ENCODE measurements at places on chromosomes 6 and 20.

DNA sequence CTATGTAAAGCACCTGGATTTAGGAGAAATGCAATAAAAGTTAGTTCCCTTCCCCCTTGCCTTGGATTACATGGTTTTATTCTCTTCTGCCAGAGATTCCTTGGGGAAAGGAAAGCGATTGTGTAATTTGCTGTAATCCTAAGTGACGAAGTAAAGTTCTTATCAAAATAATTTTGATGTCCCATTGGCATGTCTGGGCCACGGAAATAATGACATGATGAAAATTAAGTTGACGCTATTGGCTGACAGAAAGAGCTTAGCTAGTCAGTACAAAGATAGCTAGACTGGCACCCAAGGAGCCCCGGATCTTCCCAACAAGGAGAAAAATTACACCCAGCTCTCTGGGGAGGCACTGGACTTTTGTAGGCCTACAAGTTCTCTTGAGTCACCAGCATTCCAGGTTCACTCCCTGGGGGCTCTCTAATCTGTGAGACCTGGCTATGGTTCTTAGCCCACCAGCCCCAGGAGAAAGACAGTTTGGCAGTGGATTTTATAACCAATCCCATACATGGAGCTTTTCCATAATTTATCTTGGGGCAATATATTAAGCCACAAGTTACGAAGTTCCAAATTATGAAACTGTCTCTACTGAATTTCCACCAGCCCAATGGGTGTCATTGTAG lies 59.9 kb downstream of the FOXA2 start:
- ATAC-seq = no peak

GRCh38 chr20:20630551-20630950 lies 81.9 kb downstream of the RALGAPA2 start:
- ATAC-seq = no peak

DNA sequence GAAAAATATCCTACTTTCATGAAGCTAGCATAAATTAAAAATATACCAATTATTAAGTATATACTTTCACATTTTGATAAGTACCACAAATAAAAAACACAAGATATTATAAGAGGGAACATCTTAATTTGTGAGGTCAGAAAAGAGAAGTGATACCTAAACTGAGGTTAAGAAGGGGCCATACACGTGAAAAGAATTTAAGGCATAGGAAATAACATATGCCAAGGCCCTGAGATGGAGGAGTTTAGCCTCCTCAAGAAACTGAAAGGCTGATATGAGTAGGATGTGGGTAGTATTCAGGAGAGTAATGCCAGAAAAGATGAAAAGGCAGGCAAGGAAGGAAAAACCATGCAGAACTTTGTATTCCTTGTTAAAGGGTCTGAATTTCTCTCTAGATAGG lies 116.6 kb upstream of the HTR1E start:
- ATAC-seq = no peak

DNA sequence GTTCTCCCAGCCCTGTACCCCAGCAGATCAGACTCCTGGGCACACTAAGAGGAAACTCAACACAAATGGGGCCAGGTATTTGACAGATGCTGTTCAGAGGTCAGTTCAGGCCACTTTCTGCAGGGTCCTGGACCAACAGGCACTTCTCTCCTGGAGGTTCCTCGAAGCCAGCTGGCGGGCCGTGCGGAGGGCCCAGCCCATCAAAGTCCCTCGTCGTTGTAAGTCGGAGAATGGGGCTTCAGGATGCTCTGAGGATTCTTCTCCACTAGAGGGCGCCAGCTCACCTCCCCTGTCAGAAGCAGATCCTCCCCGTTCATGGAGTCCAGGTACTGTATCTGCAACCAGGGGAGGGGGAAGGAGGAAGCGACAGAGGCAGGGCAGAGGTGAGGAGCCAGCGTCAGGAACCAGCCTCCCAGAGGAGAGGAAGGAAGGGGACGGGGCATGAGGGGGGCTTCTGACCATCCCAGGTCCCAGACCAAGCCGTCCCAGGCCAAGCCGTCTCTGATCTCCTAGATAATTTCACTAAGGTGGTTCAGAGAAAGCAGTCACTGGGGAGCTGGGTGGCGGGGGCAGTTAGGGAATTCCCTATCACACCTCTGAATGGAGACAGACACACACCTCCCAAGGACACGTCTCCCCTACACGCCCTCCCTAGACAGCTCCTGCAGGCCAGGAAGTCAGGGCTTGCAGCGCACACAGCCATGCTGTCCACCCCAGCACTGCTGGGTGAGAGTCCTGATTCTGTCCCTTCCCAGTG lies 11.7 kb upstream of the FAM83C start:
- peak; percentile 63 for ATAC-seq

- peak; percentile 76 for ATAC-seq
These were observed 5.4 kb upstream of the GINM1 start for GRCh38 chr6:149560736-149561135.

- peak; percentile 82 for ATAC-seq
These were observed 67.4 kb downstream of the AIG1 start for GRCh38 chr6:143127941-143128680.

GRCh38 chr20:39016041-39016440 lies 53.9 kb downstream of the DHX35 start:
- no peak for ATAC-seq

- ATAC-seq = no peak
These were observed 3.9 kb upstream of the SYS1 start for GRCh38 chr20:45359069-45359405.

All from SK-N-SH treated with all-trans-retinoic acid at 6 μM for 48 hours (cell line).